ENCODE measurements at places on chromosomes 3 and 15.

- no peak for DNase-seq
Measured at GRCh38 chr3:190096345-190096744, 24.4 kb downstream of the P3H2 start.

DNA sequence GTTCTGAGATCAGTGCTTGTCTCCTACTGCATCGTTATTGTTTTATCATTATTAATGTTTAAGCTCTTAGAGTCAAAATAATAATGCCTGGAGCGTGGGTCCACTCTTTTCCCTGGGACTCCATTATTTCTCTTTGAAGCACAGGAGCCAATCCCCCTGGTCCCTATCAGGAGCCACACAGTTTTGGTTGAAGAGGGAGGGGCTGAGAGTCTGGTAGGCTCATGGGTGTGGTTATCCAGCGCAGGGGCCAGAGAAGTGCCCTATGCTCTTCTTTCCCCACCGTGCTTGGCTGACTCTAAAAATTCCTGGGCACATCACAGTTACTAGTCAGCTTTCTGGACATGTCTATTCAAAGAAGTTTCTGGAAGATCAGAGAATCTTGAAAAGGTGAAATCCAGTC lies 121.5 kb downstream of the DNAJB8 start:
- no peak for DNase-seq

GRCh38 chr3:8589880-8590556 lies 54.6 kb downstream of the SSUH2 start:
- DNase-seq, result no peak

- DNase-seq, result no peak
Measured at GRCh38 chr15:62027263-62027565, 33.0 kb downstream of the VPS13C start.

GRCh38 chr3:141553055-141553454 lies 66.2 kb downstream of the RASA2 start:
- DNase-seq, result no peak

GRCh38 chr15:74642734-74643664 lies 27.4 kb downstream of the CLK3 start:
- peak; percentile 72 for DNase-seq

DNA sequence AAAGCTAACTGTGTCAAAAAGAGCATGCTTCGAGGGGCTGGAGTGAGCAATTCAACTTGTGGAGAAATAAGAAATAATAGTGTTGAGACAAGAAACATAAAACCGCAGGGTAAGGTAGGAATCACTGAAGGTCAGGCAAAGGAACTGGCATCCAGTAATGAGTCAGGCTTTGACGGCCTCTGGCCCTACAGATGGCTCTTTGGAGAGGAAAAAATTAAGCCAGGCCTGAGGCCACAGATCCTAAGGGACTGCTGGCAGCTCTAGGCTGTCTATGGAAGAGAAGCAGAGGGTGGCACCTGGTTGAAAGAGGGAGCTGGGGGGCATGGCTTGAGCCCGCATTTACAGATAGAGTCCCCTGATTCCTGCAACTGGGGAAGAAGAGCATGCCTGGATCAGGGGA lies 28.6 kb upstream of the ZSCAN2 start:
- DNase-seq, result no peak

DNA sequence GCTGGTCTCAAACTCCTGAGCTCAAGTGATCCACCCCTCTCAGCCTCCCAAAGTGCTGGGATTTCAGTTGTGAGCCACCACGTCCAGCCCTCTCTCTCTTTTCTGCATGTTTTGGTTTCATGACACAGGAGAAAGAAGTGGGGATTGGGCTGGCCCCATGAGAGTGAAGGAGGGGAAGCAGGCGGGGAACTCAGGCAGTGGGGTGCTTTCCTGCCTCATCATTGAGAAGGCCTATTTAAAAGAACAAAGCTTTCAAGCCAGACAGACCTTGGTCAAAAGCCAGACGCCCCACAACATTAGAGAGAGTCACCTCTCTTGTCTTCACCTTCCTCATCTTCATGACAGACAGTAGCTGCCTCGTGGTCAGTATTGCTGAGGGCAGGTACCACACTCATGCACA lies 15.9 kb downstream of the PSTPIP1 start:
- DNase-seq, result no peak

GRCh38 chr3:66354001-66354400 lies 133.2 kb downstream of the SLC25A26 start:
- DNase-seq, result no peak

DNA sequence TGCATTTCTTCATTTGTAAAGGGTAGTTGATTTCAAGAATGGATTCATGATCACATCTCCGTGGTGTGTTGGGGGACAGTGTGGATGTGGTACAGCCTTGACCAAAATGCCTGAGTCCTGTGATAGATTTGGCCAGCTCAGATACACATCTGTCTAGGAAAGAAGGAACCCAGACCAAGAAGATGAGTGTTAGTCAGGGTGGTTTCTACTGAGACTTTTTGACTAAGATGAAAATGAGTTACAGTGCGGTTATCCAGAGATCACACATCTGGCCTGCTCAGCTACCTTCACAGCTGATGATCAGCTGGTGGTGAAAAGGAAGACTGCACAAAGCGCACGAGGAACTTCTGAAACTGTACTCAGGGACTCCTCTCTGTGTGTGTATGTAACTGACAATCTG lies 68.0 kb downstream of the FNDC3B start:
- no peak for DNase-seq

GRCh38 chr3:115922681-115923347 lies 299.5 kb downstream of the GAP43 start:
- DNase-seq, result no peak

- DNase-seq, result no peak
Measured at GRCh38 chr3:54882129-54882833, 45.6 kb downstream of the LRTM1 start.

GRCh38 chr15:64197425-64197824 lies 34.6 kb upstream of the PPIB start:
- DNase-seq, result no peak

DNA sequence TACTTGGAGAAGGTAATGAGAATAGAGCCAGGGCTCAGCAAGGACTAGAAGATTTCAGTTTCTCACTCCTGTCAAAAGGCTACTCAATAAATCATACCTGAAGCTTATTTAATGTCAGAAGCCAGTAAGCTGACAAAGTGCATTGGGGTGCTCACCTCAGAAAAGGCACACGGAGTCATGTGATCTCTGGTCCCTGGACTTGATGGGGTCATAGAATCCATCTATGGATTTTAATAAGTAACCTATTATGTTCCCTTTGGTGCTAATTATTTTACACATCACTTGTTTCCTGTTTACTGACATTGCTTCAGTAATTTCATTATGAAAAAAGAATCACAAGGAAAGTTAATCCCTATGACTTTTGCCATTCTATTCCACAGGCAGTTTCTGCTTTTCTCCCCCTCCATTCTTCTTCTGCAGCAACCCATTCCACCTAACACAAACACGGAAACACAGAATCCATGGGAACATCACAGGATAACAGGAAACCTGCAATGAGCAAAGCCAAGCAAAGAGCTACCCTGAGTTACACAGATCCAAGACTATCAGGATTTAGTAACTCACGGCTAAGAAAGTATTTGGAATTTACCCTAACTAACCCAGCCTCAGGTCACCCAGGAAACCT lies 159.6 kb downstream of the MEIS2 start:
- DNase-seq, result no peak

DNA sequence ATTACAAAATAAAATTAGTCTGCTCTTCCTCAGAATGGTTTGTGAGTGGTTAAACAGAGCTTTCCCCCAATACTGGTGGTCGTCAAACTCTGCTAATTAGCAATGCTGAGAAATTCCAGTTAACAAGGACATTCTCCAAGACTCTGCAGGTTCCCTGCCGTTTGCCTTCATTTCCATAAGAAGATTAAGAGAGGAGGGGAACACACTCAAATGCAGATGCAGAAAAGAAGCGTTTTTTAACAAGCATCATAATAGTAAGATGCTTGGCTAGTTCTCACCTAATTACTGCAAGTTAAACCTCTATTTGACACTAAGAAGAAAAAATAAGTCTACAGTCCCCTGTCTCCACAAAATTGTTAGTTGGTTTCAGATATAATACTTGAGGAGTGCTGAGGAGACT lies 3.7 kb upstream of the SOX2 start:
- DNase-seq, result no peak

GRCh38 chr3:16795581-16795980 lies 89.2 kb upstream of the PLCL2 start:
- no peak for DNase-seq

DNA sequence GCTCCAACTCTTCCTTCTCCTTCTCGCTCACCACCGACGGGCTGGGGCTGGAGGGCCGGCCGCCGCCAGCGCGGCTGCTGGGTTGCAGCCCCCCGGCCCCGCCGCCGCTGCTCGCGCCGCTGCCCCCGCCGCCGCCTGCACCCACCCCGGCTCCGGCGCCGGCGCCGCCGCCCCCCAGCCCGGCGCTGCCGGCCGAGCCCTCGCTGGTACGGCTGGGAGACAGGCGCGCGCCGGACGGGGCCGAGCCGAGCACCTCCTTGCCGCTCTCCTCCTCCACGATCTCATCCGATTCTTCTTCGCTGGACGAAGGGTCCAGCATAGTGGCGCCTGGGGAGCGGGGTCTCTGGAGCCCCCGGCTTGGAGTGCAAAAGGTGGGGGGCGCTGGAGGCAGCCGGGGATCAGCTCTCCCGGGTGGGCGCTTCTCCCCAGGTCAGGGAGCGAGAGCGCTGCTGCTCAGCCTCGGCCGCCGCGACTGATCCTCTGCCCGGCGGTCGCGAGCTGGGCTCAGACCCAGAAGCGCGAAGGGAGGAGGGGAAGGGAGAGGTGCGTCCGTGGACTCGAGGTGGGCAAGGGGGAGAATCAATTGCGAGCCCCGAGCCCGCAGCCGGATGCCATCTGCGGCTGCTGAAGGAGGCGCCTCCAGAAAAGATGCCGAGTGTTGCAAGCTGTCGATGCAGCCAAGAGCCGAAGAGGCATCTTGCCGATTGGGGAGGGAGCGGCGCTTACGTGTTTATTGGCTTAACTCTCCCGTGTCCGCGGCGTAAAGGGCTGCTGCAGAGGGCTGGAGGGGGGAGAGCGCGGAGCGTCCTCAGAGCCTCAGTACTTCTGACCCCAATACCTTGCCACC lies at the start of gene CADPS:
TSS of gene CADPS (minus strand) at position 706 of the 847 bp plus-strand sequence. CDS start at position 319, 387 bp downstream.
- DNase-seq, result peak; percentile 45

DNA sequence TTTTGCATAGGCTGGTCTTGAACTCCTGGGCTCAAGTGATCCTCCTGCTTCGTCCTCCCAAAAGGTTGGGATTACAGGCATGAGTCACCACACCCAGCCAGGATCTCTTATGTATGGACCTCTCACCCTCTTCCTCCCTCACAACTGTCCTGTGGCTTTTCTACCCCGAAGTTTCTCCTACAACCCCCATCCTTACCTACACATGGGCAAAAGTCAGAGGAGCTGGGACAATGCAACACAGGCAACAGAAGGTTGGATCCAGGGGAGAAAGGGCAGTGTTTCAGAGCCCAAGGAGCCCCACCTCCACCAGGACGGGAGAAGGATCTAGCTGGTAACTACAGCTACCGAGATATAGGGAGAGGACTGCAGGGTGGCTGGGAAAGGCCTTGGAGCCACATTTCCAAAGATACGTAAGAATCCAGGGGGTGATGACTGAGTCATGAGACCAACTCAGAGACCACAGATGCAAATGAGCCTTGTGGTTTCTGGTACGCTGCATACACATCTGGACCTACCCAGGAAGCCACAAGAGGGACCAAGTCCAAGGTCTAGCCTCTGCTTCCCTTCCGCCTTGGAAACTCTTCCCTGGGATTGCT lies 13.6 kb downstream of the IGDCC4 start:
- DNase-seq, result no peak

- no peak for DNase-seq
Measured at GRCh38 chr3:20154928-20155327, 31.1 kb downstream of the SGO1 start.

DNA sequence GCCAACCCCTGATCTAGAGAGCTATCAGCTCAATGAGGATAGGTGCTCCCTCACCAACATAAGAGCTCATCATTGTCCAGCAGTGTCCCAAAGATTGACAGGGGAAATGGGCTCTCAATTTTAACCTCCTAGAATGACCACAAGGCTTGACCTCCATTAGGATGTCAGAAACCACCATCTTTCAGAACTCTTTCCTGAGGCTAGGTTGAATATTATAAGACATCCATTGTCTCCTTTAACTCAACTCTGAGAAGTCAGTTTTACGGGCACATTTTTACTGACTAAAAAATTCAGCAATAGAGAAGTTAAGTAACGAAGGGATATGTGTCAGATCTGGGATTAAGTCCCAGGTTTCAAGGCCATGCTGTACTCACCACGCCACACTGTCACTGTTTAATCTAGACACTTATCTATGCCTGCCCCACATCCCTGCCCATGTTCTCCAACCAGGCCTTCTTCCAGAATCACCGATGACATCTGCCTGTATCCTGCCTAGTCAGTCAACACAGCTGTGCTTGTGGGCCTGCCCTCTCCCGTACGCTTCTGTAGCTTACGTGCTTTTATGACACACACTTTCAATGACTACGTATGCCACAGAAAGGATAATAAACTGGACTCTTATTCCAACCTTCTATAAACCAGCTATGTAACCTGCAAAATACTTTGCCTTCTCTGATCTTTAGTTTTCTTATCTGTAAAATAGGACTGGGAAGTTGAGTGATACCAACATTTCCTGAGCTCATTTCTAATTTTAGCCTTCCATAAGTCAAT lies 17.1 kb upstream of the MUC13 start:
- peak; percentile 25 for DNase-seq

GRCh38 chr3:24237971-24238706 lies 256.5 kb downstream of the THRB start:
- DNase-seq, result no peak

GRCh38 chr15:38600236-38600635 lies 35.6 kb upstream of the RASGRP1 start:
- no peak for DNase-seq

DNA sequence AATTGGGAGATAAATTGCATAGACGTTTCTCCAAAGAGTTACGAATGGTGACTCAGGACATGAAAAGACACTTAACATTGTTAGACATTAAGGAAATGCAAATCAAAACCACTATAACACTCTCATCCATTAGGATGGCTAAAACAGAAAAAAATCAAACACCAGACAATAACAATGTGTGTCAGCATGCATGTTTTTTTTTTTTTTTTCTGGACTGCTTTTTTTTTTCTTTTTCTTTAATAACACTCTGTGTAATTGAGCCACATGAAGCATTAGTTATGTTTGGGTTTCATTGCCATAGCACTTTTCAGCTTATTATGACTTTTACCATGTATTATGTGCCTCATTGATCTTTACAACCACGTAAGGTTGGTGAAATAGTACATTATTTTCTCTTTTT lies 95.0 kb downstream of the NFKBIZ start:
- no peak for DNase-seq

DNA sequence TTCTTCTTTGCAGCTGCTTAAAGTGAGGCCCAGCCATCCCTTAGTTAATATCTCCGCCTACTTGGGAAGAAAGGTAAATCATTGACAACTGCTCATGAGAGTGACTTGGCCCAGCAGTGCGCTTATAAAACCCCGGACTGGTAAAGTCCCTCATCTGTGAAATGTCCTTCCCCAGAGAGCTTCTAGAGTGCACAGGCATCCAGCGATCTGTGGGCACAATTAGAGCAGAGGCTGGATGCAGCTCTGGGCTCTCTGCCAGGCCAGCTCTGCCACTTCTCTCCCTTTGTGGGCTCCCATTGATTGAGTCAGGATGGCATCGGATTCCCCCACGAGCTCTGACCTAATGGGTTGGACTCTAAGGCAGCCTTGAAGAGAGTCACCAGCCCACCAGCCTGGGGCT lies 219.0 kb upstream of the LINGO1 start:
- no peak for DNase-seq
